ENCODE measurements at places on chromosomes 2 and 18. TPM values are rescaled to one million over a fixed set of nuclear protein-coding genes. Genes with fewer than 3 reads are reported as not detected.

- no peak for DNase-seq
These were observed 28.7 kb upstream of the SLC8A1 start for GRCh38 chr2:40480596-40480995.

GRCh38 chr18:79361766-79362522 lies 33.8 kb upstream of the NFATC1 start:
- DNase-seq: no peak

DNA sequence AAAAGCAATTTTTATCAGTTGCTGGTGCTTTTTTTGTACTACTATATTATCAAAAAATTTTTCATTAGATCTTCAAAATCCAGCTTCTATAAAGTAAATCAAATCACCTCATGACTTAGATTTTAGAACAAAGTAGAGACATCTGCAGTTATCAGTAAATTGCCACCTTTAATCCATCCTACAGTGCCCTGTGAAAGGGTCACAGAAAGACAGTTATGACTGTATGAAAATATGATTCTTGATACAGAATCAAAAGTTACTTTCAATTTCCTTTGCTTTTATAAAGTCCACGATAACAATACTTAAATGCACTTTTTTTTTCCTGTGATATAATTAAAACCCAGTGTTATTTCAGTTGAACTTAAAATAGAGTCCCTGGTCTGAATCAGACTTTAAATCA lies 61.4 kb downstream of the PRPF40A start:
- no peak for DNase-seq

- DNase-seq: no peak
These were observed 6.0 kb upstream of the EPC2 start for GRCh38 chr2:148638543-148638942.

- DNase-seq: no peak
These were observed 505.4 kb upstream of the DDX18 start for GRCh38 chr2:117308861-117309770.

GRCh38 chr2:58767828-58768714 lies 526.9 kb upstream of the FANCL start:
- no peak for DNase-seq

GRCh38 chr2:156457523-156458517 lies 21.6 kb downstream of the GPD2 start:
- DNase-seq: no peak

- DNase-seq: no peak
These were observed 428.3 kb downstream of the MBD2 start for GRCh38 chr18:53796040-53796729.

DNA sequence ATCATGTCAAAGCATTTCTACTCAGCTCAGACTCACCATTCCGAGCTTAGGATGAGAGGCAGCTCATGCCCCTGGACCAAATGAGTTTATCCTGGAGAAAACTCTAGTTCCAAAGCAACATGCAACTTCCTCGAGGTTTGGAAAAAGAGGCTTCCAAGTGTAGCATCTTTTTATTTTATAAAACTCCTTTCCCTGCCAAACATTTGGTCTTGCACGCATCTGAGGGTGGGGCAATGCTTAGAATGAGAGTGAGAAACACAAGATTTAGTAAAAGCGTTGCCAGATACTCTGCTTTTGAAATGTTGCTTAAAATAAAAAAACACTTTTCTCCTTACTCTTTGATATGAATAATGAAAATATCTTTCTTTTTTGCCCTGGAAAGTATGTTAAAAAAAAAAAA lies 151.5 kb downstream of the NCKAP5 start:
- DNase-seq: no peak

DNA sequence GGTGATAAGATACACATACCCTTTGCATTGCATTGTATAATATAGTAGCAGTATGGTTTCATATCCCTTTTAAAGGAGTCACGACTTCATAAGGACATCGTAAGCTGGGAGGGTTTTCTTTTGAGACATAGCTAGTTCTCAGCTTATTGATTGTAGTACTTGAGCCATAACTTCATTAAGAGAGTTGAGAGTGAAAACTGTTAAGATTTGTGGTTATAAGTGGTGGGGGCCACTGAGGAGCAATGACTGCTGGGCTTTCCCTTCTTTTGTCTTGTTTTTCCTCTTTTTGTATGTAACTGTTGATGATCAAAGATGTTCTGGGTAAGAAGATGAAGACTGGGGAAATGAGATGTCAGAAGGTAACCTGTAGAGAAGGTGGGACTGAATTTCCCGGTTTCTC lies 11.0 kb downstream of the EIF5B start:
- DNase-seq: no peak

DNA sequence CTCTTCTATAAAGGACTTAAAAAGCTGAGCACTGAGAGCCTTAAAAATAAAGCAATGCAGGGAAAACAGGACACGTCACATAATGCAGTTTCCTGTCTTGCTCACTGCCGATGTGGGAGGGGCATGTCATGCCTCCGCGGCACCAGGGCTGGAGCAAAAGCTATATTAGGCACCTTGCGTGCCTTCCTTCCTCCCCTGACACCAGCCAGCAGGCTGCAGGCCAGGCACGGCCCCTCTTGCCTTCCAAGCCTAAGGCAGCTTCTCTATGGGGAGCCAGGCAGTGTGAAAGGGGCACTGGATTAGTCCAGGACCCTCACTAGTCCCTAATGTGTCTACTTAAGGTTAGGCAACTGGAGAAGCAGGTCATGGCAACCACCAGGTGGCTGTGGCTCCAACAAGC lies 26.3 kb downstream of the MRPL35 start:
- no peak for DNase-seq

GRCh38 chr2:25021791-25022362 lies 20.0 kb upstream of the EFR3B start:
- no peak for DNase-seq

DNA sequence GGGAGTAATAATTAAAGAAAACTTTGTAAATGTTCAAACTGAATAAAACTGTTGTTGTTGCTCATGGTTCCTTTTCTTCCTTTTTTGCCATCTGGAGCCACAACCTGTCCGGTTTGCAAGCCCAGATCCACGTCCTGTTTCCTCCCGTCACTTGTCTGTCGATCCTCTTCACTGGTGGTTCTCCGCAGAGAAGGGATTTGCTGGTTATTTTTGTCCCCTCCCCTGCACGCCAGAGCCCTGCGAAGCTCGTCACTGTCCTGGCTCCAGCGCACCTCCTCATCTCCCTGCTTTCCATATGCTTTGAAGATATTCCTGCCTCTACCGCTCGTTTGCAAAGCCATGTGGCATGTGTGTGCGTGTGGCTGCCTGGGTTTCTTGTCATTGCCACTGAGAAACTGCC lies 461.4 kb downstream of the RNF144A start:
- DNase-seq: no peak

DNA sequence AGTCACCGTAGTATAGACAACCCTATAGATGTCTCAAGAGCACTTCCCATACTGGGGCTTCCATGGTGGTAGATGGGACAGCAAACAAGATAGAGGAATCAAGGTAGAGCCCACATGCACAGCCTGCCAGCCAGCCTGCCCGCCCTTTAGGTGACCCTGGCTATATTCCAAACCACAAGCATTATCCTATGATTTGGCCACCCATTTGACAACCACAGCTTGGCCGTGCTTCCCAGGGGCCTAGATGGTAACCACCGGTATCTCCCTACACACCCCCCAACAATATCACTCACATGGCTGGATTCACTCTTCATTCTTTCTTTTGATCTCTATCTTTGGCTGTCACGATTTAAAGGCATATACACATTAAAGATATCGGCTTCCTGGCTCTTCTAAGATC lies 85.3 kb downstream of the CDK15 start:
- DNase-seq: no peak

- no peak for DNase-seq
These were observed 89.3 kb downstream of the MBD5 start for GRCh38 chr2:148110184-148110583.

GRCh38 chr2:168166902-168167510 lies 80.4 kb downstream of the STK39 start:
- DNase-seq: no peak

DNA sequence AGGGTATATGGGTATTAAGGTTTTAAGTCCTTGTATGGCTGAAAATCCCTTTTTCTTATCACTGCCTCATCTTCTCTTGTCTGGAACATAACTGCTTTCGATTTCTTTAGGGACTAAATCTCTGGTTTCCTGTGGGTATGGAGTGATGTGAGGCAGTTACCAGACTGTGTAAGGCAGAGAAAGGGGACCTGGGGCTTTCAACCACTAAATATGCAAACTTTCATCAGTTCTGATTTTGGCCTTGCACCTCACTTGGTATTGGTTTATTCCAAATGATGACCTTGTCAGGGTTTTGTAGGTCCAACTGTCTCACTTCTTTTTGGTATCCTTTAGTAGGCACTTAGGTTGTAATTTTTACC lies 9.3 kb downstream of the MAP4K4 start:
- DNase-seq: no peak

DNA sequence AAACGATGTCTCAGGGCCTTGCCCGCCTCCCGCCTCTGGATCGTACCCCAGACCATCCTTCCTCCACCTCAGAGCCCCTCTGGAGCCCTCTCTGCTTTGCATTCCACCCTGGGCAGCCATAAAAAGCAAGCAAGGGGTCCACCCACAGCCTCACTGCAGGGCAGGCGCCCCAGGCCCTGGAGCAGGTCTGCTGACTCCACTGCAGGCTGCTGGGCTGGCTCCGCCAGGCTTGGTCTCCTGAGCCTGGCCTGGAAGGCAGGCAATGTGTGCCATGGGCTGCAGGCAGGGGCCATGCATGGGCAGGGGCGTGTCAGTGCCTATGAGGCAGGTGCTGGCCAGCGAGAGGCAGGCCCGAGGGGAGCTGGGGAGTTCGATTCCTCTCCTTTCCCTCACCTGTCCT lies 186.0 kb downstream of the ANKRD30B start:
- no peak for DNase-seq

DNA sequence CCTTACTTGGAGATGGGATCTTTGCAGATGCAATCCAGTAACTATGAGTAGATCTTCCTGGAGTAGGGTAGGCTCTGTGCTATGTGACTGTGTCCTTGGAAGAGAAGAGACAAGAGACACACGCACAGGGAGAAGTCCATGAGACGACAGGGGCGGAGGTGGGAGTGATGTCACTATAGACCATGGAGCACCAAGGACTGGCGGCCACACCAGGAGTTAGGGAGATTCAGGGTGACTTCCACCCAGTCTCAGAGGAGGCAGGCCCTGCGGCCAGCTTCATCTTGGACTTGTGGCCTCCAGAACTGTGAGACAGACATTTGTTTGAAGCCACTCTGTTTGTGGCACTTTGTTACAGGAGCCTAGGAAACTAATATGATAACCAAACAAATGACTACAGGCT lies 177.8 kb downstream of the INHBB start:
- DNase-seq: no peak

GRCh38 chr2:232525791-232526371 lies at the start of gene CHRND:
TSS of gene CHRND (plus strand) at chr2:232526160. CDS start at chr2:232526216, 56 bp downstream.
- peak; percentile 81 for DNase-seq

DNA sequence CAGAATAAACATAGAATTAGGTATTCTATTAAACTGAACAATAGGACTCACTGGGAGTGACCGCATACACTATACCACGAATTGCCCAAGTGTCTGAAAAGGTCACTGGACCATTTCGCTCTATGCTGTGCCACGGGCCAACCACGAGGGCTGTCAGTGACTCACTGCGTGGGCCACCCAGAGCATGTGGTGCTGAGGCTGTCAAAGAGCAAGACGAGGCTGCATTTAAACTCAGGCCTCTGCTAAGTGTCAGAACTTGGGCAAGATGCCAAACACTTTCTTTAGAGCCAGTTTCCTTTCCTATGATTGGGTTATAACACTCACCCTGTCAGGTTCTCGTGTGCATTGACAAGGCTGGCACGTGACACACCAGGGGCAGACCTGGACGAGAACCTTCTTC lies 97.5 kb downstream of the SH3YL1 start:
- DNase-seq: peak; percentile 16

GRCh38 chr2:220842901-220843665 lies 729.0 kb downstream of the EPHA4 start:
- no peak for DNase-seq

GRCh38 chr2:38207168-38207567 lies 131.2 kb upstream of the CYP1B1 start:
- DNase-seq: no peak

GRCh38 chr2:218378053-218378452 lies 4.0 kb upstream of the SLC11A1 start:
- no peak for DNase-seq

GRCh38 chr2:218998414-218999002 lies 5.3 kb upstream of the CRYBA2 start:
- no peak for DNase-seq

GRCh38 chr18:5152343-5153020 lies 44.6 kb downstream of the AKAIN1 start:
- no peak for DNase-seq

DNA sequence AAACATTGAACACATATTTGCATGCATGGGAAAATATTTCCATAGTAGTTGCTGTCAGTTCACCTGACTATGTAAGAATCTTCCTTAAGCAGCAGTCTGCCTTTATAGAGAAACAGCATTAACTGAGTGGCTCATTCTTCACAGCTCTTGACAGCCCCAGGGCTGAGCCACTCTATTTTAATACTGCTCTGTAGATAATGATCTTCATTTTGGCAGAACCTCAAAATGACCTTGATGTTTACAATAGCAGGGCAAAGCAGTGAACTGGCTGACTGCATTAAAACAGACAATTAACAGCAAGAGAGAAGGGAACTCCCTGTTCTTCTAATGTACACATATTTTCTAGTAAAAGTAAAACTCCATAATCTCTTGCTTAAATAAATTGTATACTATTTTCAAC lies 580.6 kb upstream of the SOX11 start:
- DNase-seq: no peak

RNF125 gene
- 6.0 TPM for total RNA-seq

OR6B2 gene
- not detected for total RNA-seq

SERPINB4 gene
- total RNA-seq: not detected

VIL1 gene
- 9.0 TPM for total RNA-seq

GAL3ST2 gene
- total RNA-seq: 0.19 TPM

CAPN13 gene
- 9.2 TPM for total RNA-seq

PDE11A gene
- 0.82 TPM for total RNA-seq

EN1 gene
- 0.16 TPM for total RNA-seq

CDK15 gene
- 2.7 TPM for total RNA-seq

IKZF2 gene
- total RNA-seq: 12.4 TPM

BAZ2B gene
- total RNA-seq: 87.3 TPM

LGALSL gene
- total RNA-seq: 17.3 TPM

SLC40A1 gene
- 78.4 TPM for total RNA-seq

SRBD1 gene
- total RNA-seq: 19.5 TPM

CROCC2 gene
- 0.13 TPM for total RNA-seq

CHRNG gene
- not detected for total RNA-seq

Data from kidney (tissue), 22 donors.